Daoy (cell line): ENCODE measurements at places on chromosomes 1 and 21.

DNA sequence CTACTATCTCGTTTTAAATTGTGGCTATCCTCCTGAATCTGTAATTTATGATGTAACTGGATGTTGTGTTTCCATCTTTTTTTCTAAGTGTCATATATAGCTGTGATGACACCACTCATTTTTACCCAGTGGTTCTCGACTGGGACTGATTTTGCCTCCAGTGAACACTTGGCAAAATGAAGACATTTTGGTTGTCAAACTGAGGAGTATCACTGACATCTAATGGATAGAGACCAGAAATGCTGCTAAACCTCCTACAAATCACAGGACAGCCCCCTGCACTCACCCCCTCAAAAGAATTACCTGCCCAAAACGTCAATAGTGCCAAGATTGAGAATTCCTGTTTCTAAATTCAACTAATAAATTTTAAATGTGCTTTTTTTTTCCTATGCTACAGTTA lies 1.9 kb downstream of the TRMT13 start:
- DNase-seq, result no peak

DNA sequence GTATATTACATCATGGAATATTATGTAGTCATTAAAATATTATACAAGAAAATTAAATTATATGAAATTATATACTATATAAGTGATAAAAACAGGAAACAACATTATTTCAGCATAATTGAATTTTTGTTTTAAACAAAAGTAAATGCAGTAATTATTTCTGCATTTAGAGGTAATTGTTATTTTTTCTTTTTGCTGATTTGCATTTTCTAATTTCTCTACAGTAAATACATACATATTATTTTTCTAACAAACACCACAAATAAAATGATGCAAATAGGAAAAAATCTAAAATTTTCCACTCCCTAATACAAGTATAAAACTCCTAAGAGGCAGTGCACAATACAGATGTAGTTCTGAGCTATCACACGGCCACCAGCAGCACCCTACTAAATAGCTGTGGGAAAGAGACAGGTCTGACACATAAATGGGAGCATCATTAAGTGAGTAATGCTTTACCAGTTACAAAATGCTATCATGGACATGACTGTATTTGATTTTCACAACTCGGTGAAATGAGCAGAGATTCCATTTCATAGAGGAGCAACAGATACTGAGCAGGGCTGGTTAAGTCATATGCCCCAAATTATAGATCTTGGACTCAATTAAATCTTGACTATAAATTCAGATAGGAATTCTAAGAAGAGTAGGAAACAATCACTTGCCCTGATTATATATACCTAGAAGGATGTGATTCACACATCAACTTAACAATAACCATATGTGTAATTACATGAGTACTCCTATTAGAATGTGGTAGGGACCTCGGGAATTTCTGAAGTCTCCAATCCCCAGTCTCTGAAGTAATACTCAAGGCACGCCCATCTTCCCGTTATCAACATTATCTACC lies 49.0 kb downstream of the NRIP1 start:
- peak; percentile 68 for DNase-seq

- no peak for DNase-seq
Observed at GRCh38 chr21:39651206-39651605, 38.5 kb downstream of the B3GALT5 start.

GRCh38 chr21:35376406-35377135 lies 327.5 kb upstream of the RUNX1 start:
- DNase-seq, result no peak

- no peak for DNase-seq
Observed at GRCh38 chr21:14945176-14945575, 119.6 kb downstream of the NRIP1 start.

GRCh38 chr1:109912214-109912861 lies 1.7 kb downstream of the CSF1 start:
- DNase-seq, result no peak

DNA sequence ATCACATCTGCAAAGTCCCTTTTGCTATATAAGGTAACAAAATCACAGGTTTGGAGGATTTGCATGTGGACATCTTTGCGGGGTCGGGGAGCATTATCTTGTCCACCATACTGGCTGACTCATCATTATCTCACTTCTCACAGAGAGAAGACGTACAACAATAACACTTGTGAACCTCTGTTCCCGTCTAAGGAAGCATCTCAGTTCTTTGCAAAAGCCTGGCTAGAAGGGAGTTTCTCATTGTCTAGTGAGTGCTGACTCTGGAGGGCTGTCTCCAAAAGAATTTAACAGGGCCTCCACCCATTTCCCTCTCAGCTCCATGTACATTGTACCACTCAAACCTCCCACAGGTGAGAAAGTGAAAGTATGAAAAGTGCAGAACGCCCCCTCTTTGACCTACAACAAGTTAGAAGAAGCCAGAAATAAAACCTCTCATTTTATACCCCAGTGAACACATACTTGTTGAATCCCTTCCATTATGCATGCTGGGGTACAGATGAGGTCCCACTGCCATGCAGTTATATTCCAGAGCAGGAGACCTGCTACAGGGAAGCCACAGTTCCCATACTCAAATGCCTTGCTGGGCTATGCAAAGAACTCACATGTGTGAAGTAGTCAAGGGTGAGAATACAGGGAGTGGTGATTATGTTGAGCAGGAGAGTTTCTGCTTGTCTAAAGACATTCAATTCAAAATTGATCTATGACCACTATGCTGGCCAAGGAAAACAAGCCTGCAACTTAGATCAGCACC lies 121.7 kb upstream of the PRDX6 start:
- no peak for DNase-seq

DNA sequence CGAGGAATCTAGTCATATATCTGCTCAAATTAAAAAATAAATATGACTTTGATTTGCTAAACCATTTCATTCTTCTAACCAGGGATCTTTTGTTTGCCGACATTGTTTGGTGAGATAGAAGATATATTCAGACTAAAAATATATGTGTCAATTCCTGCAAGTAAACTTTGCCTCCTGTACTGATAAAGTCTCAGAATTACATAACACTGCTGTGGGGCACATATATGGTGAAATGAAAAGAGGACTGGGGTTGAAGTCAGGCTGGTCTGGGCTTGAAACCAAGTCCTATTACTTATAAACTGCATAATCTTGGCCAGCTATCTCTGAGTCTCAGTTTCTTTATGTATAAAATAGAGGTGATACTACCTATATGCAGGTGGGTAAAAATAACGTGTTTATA lies 9.8 kb downstream of the SCMH1 start:
- DNase-seq, result no peak

DNA sequence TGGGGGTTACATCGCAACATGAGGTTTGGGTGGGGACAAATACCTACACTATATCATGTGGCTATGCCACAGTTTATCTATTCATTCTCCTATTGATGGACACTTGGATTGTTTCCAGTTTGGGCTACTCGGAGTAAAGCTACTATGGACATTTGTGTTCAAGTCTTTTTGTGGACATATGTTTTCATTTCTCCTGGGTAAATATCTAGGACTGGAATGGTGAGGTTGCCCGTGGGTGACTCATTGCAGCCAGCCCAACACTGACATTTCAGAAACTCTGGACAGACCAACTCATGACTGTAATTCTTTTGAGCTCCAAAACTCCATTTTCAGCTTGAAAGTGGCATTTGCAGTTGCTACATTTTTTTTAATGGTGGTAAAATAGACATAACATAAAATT lies 82.7 kb downstream of the KAZN start:
- DNase-seq, result peak; percentile 28

DNA sequence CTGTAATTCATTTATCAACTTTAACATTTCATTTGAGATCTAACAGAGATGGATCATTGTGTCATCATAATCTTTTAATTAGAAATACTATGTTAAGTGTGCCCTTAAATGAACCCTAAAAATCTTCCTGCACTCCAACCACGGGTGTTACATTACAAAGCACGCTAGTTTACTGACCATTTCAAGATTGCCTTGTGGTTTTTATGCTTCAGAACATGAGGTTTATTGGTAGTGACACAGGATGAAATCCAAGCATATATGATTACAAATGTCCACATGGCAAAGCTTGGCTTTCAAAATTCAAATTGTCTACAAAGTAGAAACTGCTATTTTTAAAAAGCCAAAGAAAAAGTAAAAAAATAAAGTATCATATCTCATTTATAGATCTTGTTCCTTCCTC lies 190.4 kb upstream of the USP25 start:
- DNase-seq, result no peak

DNA sequence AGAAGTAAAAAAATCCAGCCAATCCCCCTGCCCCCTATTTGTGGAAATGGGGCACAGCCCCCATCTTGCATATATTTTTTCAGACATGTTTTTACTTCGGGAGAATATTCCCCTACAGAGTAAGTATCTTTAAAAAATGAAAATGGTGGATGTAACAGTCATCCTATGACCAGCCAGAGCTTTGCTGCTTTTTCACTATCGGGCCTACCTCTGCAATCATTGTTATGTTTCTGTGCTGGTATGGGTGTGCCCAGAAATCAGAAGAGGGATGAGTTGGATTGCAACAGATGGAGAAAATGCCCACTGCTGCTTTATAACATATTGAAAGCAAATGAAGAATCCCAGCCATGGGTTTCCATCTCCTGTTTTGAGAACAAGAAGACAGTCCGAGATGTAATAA lies 2.9 kb downstream of the CD247 start:
- DNase-seq, result no peak

DNA sequence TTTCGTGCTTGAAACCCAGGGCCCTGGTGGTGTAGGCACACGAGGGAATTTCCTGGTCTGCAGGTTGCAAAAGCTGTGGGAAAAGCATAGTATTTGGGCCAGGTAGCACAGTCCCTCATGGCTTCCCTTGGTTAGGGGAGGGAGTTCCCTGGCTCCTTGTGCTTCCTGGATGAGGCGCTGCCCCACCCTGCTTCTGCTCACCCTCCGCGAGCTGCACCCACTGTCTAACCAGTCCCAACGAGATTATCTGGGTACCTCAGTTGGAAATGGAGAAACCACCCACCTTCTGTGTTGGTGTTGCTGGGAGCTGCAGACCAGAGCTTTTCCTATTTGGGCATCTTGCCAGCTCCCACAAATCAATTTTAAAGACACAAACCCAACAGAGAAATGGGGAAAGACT lies 183.0 kb downstream of the PHTF1 start:
- no peak for DNase-seq

- no peak for DNase-seq
Observed at GRCh38 chr1:27427329-27427728, 34.9 kb downstream of the GPR3 start.

- peak; percentile 89 for DNase-seq
Observed at GRCh38 chr1:24390924-24391782, 22.4 kb downstream of the STPG1 start.
